ENCODE measurements at places on chromosomes 11 and 22. TPM values are rescaled to one million over a fixed set of nuclear protein-coding genes. Genes with fewer than 3 reads are reported as not detected.

DNA sequence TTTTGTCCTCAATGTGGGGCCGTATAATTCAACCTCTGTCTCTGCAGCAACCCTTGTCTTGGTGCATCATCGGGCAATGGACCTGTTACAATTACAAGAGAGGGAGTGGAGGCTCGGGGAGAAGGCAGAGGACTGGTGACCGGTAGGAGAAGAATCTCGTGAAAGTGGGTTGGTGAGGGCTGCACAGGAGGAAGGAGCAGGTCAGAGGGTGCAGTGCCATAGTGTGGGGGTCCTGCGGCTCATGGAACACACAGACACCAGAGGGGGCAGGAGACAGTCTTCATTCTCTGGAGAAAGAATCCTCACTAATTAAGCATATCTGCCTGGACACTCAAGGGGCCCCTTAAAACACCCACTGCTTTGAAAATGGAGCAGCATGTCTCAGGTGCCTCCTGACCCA lies 174.7 kb upstream of the B3GAT1 start:
- H3K27ac ChIP-seq, result no peak overlapping the region
- no peaks in the 10 kb centered on the region for H3K4me1 ChIP-seq
- no peak overlapping the region for H3K4me3 ChIP-seq

DNA sequence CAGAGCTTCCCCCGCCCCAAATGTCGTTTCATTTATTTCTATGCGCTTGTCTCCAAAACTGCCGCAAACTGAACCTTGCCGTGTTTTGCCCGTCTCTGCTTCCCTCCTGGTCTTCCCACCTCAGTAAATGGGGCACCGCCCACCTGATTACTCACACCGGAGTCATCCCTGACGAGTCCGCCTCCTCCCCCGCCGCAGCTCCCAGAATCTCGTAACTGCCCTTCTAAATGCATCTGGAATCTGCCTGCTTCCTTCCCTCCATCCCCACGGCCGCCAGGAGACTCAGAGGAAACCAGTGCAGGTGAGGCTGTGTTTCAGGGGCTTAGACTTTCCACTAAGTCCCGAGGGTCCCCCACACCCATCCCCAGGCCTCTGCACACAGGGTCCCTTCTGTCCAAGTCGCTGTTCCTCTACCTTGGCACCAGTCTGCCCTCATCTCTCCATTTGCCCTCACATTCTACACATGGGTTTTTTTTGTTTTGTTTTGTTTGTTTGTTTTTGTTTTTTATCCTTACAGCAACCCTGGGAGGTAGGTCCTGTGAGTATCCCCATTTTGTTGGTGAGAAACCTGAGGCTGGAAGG lies 62.6 kb upstream of the PHF21B start:
- H3K27ac ChIP-seq, result no peak overlapping the region
- H3K36me3 ChIP-seq, result no peaks in the 10 kb centered on the region
- peak overlapping the region; percentile 8 for H3K4me3 ChIP-seq
- DNase-seq, result peak; percentile 58

DNA sequence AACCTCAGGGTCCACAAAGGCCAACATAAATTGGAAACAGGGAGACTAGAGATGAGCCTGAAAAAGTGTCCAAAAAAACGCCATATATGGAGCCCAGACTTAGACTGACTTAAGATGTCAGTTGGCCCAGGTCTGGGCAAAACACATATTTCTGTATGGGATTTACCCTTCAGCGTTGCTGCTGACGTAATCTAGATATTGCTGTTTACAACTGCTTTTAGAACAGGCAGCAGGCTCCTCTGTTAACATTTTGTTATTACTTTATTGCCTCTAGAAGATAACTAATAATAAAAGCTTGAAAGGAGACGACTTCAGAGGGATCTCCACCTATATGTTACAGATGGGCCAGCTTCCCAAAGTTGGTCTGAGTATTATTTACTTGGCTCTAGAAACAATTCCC lies 8.7 kb downstream of the ME3 start:
- no peaks in the 10 kb centered on the region for H3K27me3 ChIP-seq
- H3K4me1 ChIP-seq, result peaks cover 6% of the 10 kb centered on the region
- DNase-seq, result no peak
- no peak overlapping the region for H3K4me3 ChIP-seq

DNA sequence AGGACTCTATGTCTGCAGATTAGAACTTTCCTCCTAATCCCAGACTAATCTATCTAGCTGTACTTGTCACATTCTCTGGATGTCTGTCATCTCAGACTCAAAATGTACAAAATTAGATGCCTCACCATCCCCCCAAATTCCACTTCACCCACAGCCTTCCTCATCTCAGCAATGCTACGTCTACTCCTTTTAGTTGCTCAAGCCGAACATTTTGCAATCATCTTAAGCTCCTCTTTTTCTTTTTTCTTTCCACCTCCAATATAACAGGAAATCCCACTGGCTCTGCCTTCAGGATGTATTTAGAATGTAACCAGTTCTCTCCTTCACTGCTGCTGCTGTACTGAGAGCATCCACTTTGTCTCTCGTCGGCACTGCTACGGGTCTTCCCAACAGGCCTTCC lies 1091.8 kb downstream of the TBC1D22A start:
- no peak overlapping the region for H3K4me3 ChIP-seq
- H3K36me3 ChIP-seq, result no peaks in the 10 kb centered on the region
- no peaks in the 10 kb centered on the region for H3K27me3 ChIP-seq
- H3K4me1 ChIP-seq, result peaks cover 9% of the 10 kb centered on the region

DNA sequence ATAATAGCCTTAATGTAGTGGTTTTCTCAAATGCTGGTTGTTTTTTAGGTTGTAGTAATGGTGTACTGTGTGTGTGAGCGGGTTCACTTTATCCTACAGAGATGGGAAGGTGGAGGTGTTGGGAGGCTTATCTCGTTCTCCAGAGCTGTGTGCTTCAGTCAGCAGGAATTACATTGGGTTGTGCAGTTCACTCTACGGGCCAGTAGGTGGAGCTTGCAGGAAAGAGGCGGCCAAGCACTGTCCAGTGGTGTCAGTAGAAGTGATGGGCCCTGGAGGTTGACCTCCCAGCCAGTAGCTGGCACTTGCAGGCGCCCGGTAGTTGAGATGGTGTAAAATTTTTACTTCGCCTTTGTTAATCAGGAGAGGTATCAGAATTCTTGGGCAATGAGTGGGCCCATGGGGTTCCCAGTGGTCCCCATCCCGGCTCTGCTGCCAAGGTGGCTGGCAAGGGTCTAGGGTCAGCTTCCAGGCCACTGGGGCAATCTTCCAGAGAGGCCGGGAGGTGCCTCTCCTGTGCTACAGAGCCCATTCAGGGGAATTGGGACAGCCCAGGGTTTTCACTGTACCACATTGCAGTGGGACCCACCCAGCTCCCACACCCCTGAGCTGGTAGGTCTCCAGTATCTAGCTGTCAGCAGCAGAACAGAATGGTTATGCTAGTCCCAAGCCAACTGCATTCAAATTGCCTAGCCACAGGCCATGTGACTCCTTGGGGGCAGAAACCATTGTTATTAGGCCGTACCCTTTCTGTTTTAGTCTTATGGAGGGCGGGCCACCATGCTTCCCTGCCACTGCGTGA lies 43.9 kb downstream of the BIRC2 start:
- H3K27ac ChIP-seq, result no peak overlapping the region
- H3K4me1 ChIP-seq, result no peaks in the 10 kb centered on the region
- no peak overlapping the region for H3K4me3 ChIP-seq

GRCh38 chr22:26660356-26660755 lies 3.0 kb downstream of the MIAT start:
- peaks cover 47% of the 10 kb centered on the region for H3K4me1 ChIP-seq
- H3K4me3 ChIP-seq, result peak overlapping the region; percentile 47
- H3K27ac ChIP-seq, result peak overlapping the region; percentile 98
- DNase-seq, result no peak
- H3K27me3 ChIP-seq, result no peaks in the 10 kb centered on the region
- H3K36me3 ChIP-seq, result peaks cover 2% of the 10 kb centered on the region

GRCh38 chr11:44626645-44627044 lies 61.2 kb downstream of the CD82 start:
- H3K4me1 ChIP-seq, result no peaks in the 10 kb centered on the region
- DNase-seq, result no peak
- H3K4me3 ChIP-seq, result no peak overlapping the region
- no peaks in the 10 kb centered on the region for H3K36me3 ChIP-seq
- no peaks in the 10 kb centered on the region for H3K27me3 ChIP-seq

- peak within 1 kb of the TSS; percentile 93 for H3K4me3 ChIP-seq
- H3K4me1 ChIP-seq, result peaks cover 29% of the 10 kb centered on the region
- DNase-seq, result peak; percentile 95
- no peak within 1 kb of the TSS for H3K27ac ChIP-seq
Measured at GRCh38 chr11:46346886-46347636, at the start of gene DGKZ. Gene DGKZ (plus strand): TSS chr11:46347463. CDS start chr11:46347660, 197 bp downstream.

GRCh38 chr11:7896009-7896785 lies 34.9 kb downstream of the OR10A6 start:
- H3K4me1 ChIP-seq, result no peaks in the 10 kb centered on the region
- no peak overlapping the region for H3K4me3 ChIP-seq
- no peak for DNase-seq
- H3K27me3 ChIP-seq, result no peaks in the 10 kb centered on the region

DNA sequence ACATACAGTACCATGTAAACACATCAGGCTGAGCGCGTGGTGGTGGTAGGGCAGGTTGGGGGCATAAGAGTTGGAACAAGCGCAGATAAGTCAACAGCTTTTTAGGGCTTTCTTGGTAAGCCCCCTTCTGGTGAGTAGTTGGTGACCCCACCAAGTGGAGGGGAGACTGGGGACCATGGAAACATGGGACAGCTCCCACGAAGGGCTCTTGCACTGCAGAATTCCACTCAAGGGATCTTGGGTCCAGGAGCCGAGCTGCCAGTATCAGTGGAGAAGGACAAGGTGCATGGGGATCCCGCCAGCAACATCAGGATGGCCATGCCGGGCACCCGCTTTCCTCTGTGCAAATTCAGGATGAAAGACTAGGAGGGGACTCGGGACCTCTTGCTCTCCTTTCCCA lies 6.2 kb upstream of the APOA1 start:
- H3K27me3 ChIP-seq, result no peaks in the 10 kb centered on the region
- H3K4me1 ChIP-seq, result no peaks in the 10 kb centered on the region
- no peak for DNase-seq

Gene PARVG
- total RNA-seq, result not detected

Gene CREB3L1
- total RNA-seq, result 1.7 TPM

Gene ARHGAP32
- total RNA-seq, result 21.4 TPM

Gene RAB36
- total RNA-seq, result 2.1 TPM

Gene MMP1
- total RNA-seq, result not detected
